Heart right ventricle (tissue), 16 donors: ENCODE measurements at places on chromosomes 2 and 18. TPM values are rescaled to one million over a fixed set of nuclear protein-coding genes. Genes with fewer than 3 reads are reported as not detected.
A peak's percentile ranks its signal among the peaks of the same experiment; 100 is the strongest.

Gene TMEM200C
- polyA plus RNA-seq: 0.22 TPM

Gene GAREM1
- polyA plus RNA-seq: 4.3 TPM

Gene FOXI3
- polyA plus RNA-seq: not detected

Gene APCDD1
- polyA plus RNA-seq: 40.4 TPM

DNA sequence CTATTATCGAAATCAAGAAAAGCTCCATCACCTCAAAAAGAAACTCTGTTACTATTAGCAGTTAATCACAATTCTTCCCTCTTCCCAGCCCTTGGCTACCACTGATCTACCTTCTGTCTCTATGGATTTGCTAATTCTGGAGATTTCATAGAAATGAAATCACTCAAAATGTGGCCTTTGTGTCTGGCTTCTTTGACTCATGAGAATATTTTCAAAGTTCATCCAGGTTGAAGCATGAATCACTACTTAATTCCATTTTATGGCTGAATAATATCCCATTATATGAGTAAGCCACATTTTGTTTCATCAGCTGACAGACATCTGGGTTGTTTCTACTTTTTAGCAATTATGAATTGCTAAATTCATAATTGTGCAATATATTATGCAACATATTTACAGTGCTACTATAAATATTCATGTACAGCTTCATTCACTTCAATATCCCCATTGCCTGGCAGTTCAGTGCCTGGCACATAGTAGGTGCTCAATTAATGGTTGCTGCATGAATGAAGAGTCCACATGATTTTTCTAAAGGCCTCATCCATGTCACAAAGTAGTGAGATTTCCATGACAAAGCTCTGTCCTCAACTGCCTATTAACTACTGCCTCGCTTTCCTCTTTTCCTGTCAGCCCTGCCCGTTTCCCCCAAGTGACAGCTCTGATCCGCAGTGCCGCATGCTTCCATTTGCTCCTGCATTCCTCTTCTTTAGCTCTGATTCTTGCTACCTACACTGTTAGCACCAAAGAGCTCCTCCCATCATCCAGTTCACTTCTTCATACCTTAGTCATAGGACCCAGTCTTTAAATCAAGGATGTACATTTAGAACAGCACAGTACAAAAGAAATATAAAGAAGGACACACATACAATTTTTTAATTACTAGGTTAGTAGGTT lies 32.8 kb downstream of the CCDC93 start:
- no peak for DNase-seq

- DNase-seq: peak; percentile 34
These were observed 25.1 kb upstream of the CREB1 start for GRCh38 chr2:207504513-207505170.

DNA sequence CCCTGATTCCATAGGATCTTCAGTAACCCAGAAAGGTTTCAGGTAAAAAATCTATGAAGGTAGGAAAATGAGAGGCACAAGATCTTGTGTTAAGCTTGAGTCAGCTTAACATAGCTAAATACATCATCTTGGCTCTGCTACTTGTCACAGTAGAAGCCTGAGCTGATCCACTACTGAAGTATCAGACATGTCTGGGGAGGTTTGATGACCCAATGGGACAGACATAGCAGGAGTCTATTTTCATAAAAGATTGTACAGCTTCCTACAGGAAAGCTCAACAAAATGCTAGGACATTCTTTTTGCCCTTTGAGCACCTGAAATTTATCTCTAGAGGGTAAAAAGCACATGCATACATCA lies 84.3 kb upstream of the FSHR start:
- DNase-seq: no peak
